ENCODE measurements at places on chromosomes 12 and 14.

- DNase-seq: no peak
Observed at GRCh38 chr12:87332987-87333726, 696.0 kb downstream of the C12orf50 start.

GRCh38 chr12:70983692-70984091 is 63.2 kb upstream of the PTPRR start:
- DNase-seq: no peak

- DNase-seq: no peak
Observed at GRCh38 chr14:28142400-28143015, 624.1 kb upstream of the FOXG1 start.

DNA sequence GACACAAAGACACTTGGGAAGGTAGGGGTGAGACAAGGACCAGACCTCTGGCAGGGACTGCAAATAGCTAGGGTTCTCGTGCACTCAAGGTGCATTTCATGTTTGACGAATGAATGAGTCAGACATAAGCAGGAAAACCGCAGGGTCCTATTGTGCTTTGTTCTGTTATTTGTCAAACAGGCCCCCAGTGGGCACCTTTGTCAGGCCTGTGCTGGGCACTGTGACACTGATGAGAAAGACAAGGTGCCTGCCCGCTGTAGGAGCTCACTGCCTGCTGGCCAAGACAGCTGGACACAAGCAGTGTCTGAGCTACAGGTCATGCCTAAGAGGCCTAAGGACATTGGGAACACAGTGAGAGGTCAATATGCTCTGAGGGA is 2.3 kb downstream of the OTUB2 start:
- no peak for DNase-seq

DNA sequence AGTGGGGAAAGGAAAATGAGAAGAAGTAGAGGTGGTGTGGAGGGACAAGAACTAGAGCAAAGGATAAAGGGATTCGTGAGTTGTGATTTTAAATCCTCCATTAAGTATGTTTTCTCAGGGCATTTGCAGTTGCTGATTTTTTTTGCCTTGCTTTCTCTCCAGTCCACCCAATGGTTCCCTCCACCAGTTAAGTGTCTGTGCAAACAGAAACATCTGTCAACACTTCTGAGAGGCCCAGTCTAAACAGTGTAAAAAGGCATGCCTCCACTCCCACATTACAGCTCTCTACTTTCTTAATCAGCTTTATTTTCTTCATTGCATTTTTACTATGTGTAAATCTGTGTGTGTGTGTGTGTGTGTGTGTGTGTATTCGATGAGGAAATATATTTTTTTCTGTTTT is 141.2 kb downstream of the PPFIA2 start:
- no peak for DNase-seq

DNA sequence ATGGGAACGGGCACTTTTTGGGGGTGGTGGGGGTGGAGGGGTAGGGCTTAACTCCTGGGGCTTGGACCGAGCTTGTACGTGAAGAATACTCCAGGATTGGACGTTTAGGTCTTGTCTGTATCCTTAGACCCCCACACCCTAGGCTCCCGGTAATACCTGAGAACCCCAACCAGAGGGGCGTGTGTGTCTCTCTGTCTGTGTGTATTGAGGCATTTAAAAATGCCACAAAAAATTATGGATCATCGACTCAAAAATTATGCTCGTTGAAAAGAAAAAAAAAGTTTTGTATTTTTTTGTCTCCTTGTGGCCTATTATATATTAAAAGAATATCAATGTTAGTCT is 459 bp downstream of the PPFIBP1 start:
- DNase-seq: no peak

DNA sequence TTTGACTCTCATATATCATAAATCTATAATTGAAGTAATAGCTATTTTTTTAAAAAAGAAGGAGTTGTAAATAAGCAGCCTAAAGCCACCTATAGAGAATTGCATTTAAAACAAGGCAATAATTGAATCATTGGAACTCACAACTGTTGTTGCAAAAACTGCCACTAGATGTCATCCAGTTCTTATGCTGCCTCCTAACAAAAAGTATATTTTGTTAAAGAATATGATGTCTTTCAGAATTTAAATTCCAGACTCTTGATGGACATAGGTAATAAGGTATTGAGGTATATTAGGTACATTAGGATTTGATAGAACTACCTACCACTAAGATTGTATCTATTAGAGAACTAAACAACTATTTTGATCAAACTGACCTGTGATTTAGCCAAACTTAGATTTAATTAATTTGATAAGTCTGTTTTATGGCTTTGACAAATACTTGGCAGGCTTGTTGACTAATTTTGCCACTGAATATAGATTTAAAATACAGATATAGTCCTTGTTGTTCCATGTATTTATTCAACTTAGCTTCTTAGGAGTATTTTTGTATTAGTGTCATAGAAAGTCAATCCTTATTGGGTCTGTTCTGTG is 401.4 kb downstream of the RPL10L start:
- DNase-seq: no peak

GRCh38 chr14:104443391-104444158 is 136.0 kb upstream of the C14orf180 start:
- DNase-seq: peak; percentile 25

DNA sequence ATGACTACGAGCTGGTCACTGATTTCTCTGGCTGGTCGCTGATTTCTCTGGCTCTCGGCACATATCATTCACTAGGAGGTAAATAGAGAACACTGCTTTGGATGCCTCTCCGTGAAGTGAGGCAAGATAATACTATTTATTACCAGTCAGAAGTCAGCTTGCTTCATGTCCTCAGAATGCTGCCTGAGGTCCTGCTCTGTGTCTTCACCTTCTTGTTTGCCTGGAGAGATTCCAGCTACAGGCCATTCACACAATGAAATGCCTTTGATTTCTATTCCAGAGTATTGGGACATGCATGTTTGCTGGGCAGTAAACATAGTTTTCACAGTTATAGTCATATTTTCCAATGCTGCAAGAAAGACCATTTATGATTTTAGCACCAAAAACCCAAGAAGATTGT is 106.7 kb downstream of the AEBP2 start:
- DNase-seq: no peak

- no peak for DNase-seq
Observed at GRCh38 chr14:35878272-35879150, 52.4 kb downstream of the BRMS1L start.

DNA sequence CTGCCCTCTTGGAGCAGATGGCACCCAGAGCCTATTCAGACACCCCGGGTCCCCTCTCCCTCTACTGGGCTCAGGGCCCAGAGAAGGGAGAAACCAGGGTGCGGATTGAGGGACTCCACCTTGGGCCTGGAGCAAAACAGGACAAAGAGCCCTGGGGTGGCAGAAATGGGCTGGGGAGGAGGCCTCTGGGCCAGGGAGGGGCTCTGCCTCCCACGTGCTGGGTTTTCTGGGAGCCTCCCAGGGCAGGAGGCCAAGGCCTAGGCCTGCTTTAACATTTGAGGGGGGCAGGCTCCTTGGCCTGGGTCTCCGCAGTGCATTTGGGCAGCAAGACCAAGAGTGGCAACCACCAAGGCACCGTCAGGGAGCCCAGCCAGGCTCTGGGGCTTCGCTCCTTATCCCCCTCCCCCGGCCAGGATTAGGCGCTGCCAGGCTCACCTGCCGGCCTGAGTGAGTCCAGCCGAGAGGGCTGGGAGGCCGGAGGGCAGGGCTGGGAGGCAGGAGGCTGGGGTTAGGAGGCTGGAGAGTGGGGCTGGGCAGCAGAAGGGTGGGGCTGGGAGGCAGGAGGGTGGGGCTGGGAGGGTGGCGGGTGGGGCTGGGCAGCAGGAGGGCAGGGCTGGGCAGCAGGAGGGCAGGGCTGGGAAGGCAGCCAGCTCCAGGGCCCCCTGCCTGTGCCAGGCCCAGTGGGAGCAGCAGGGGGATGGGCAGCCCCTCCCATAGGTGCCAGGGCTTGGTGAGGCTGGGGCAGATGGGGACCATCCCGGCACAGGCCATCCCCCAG is 101.8 kb upstream of the EIF5 start:
- DNase-seq: no peak

- DNase-seq: no peak
Observed at GRCh38 chr12:49553512-49554088, 14.3 kb downstream of the MCRS1 start.

DNA sequence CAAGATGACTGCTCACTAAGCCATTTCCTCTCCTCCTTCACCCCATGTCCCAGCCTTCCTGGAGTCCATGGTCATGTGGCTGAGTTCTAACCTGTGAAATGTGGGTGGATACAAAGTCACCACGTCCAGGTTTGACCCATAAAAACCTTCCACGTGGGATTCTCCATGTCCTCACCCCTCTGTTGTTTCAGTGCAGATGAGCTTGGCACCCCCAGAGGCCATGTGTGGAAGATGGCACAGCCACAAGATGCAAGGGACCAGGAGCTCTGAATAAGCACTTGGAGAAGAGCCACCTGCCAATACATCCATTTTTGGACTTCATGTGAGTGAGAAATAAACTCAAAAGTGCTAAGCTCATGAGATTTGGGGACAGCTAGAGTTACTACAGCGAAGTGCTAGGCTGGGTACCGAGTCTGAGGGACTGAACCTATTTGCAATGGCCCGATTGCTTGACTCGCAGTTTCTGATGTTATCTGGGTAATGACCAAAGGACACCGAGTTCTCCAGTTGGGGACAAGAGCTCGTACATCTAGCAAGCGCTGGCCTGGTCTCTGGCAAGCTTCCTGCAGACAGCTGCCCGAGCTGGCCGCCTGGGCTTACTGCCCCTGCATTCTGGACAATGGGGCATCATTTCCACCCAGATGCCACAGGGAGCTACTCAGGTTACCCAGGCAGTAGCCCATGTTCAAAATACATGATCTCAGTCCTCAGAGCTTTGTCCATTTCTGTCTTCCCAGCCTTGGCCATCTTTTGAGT is 7.7 kb upstream of the SLC24A4 start:
- no peak for DNase-seq

- DNase-seq: no peak
Observed at GRCh38 chr12:541676-542324, 82.1 kb downstream of the B4GALNT3 start.

DNA sequence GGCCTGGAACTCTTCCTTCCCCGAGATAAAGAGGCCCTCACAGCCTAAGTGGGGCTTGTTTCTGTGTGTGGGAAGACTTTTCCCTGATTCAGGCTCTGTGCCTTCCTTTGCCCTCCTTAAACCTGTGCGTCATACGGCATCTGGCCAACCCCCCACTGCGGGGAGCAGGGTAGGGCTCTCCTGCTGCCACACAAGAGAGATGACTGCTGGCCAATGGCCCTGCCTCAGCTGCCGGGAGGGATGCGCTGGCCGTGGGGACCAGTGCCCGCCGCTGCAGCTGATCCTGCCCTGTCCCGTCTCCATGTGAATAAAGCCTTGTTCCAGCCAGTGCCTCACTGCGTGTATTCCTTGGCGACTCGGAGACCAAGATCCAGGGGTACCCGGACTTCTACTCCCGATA is 42.5 kb upstream of the BEGAIN start:
- DNase-seq: no peak

DNA sequence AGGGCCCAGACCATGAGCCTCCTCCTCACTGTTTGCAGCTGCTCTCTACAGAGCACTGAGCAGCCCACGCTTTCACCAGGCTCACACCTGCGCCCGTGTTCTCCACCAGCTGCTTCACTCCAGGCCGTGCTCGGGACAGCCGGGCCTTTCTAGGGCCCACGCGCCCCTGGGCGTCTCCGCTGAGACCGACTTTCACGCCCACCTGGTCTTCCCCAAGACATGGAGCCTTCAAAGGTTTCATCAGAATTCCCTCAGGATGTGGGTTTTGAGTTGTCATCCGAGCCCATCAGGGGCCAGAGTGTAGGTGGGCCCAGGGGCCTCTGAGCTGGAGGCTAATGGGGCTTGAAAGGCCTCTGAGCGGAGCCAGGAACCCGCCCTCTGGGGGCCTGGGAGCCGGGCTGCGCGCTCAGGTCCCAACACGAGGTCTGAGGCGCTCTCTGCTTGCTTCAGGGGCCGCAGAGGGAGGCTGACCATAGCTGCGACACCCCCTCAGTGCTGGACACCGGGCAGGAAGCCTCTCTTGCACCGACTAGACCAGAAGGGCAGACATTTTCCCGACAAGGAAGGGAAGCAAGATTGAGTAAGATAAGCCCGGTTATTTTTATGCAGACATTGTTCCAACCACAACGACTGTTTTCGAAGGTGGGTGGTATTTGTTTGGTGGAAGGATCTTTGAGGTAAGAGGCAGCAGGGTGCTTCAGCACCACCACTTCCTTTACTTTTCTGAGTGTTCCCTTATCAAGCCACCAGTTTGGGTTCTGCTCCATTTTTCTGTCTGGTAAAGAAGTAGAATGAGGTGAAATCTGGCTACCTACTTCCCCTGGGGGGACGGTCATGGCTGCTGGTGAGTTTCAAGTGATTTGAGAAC is 125.0 kb upstream of the FUT8 start:
- peak; percentile 78 for DNase-seq

DNA sequence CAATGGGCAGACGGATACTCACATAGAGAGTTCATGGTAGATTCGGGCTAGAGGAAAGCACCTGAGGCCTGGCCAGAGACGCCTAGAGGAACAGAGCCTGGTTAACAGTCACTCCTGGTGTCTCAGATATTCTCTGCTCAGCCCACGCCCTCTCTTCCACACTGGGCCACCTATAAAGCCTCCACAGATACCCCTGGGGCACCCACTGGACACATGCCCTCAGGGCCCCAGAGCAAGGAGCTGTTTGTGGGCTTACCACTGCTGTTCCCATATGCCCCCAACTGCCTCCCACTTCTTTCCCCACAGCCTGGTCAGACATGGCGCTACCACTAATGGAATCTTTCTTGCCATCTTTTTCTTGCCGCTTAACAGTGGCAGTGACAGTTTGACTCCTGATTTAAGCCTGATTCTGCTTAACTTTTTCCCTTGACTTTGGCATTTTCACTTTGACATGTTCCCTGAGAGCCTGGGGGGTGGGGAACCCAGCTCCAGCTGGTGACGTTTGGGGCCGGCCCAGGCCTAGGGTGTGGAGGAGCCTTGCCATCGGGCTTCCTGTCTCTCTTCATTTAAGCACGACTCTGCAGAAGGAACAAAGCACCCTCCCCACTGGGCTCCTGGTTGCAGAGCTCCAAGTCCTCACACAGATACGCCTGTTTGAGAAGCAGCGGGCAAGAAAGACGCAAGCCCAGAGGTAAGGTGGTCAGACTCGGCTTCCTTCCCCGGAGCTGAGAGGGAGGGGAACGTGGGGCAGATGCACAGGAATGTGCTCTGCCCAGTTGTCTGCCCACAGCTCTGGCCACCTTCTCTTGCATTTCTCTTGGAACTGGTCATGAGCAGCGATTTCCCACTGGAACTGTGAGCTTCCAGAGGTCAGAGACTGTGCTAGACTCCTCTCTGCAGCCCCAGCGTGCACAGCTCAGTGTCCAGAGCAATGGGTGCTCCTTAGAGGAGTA is at the start of gene CD4:
TSS of gene CD4 (plus strand) at position 557 of the 953 bp plus-strand sequence. CDS start 10,611 bp downstream, outside the sequence.
- DNase-seq: peak; percentile 94

- DNase-seq: peak; percentile 52
Observed at GRCh38 chr12:92363295-92364146, 217.9 kb upstream of the BTG1 start.

DNA sequence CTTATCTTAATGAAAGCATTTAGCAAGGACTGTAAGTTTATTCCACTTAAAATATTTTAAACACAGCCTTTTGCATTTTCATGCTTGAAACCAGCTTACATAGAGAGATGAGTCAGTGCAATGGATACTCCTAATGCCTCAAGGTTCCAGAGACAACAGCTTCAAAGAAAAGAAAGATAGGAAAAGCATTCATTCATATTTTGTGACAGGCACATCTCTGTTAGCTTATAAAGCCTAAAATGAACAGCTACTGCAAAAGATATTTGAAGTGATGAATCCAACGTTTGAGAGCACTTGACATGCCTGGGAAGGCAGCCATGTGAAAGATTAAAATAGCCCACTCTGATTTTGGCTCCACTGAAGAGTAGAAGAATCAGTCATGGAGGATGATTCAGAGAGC is 814.5 kb downstream of the RPS29 start:
- no peak for DNase-seq

GRCh38 chr12:106358396-106359241 is 1.1 kb downstream of the POLR3B start:
- DNase-seq: no peak
